ENCODE measurements at places on chromosomes 5 and 9.

DNA sequence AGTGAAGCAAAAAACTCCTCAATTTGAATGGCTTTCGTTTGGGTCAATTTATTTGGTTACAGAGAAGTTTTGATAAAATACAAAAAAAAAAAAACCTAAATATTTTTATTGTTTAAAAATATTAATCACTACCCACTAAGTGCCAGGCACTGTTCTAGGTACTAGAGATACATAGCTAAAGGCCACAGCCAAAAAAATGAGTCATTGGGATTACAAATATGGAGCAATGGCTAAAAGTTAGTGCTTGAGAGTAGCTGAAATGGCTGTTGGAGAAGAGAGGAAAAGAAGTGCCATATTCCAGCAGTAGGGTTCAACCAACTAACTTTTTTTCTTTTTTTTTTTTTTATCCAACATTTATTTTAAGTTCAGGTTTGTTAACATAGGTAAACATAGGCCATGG lies 130.1 kb upstream of the PTGER4 start:
- no peak for DNase-seq

GRCh38 chr5:116365006-116365496 lies 209.6 kb downstream of the SEMA6A start:
- DNase-seq = no peak

DNA sequence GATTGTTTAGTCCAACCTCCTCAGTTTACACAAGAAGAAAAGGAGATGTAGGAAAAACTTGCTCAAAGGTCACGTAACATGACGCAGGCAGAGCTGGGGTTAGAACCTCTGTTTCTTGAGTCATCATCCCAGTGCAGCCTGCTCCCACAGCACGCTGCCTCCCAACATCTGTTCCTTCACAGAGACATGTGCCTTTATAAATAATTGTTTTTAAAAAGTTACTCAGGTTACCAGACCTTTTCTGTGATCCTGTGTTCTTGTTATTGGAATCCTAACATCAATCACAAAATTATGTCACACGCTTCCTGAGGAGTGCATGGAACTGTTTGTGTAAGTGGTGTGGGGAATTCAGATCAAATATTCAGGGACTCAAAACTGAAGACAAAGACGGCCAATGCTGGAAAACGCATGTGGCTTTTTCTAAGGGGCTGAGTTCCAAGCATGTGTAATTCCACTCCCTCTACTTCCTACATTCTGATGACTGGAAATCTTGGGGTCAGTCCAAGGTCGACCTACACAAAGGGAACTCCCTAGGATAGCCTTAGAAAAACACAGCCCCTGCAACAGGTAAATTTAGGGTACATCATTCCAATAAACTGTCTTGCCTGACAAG lies 184.3 kb downstream of the TSSK1B start:
- no peak for DNase-seq

DNA sequence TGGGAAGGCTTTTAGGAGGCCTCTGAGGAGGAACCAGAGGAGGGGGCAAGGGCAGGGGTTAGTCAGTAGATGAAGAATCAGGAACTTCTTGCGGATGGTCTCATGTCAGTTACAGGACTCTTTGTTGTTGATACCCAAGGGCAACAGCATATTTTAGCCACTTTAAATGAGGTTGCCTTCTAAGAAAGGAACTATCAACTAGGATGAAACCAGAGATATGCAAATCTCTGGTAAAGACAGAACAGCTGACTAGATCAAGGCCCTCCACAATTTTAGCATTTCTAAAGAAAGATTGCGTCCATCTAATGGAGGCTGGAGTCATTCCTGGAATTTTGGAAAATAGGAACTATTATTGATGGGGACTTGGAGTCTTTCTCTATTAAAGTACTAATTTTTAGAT lies 57.7 kb upstream of the KLF4 start:
- DNase-seq = no peak

DNA sequence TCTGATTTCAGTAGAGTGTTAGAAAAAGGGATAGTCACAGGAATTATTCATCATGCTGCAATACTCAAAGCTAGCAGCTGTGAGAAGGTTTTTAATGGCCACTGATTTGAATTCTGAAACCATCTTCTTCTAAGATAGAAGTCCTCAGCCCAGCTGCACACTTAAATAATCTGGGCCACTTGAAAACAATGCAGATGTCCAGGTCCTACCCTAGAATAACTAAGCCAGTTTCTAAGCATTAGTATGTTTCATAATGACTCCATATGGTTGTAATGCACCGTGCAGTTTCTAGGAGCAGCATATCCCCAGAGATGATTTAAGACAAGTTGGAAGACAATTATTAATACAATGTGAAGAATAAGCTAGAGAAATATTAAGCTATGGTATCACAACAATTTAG lies 159.9 kb upstream of the FBXL17 start:
- DNase-seq = no peak

DNA sequence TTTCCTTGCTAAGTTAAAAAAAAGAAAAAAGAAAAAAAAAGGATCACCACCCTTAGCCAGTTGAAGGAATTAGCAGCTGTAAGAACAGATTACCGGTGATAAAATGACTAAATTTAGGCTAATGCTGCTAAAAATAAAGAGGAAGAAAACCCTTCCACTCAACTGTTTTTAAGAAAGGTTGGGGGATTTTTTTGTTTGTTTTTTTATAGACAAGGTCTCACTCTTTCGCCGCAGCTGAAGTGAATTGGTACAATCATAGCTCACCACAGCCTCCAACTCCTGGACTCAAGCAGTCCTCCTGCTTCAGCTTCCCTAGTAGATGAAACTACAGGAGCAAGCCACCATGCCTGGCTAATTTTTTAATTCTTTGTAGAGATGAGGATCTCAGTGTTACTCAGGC lies 101.7 kb downstream of the SNCAIP start:
- DNase-seq = no peak

DNA sequence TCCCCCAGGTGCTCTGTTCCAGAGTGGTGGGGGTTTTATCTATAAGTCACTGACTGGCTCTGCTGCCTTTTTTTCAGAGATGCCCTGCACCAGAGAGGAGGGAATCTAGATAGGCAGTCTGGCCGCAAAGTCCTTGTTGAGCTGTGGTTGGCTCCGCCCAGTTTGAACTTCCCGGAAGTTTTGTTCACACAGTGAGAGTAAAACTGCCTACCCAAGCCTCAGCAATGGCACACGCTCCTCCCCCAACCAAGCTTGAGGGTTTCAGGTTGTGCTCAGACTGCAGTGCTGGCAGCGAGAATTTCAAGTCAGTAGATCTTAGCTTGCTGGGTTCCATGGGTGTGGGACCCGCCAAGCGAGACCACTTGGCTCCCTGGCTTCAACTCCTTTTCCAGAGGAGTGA lies 1428.6 kb downstream of the MAT2B start:
- no peak for DNase-seq

GRCh38 chr5:150660108-150660831 lies 781 bp upstream of the MYOZ3 start:
- no peak for DNase-seq

DNA sequence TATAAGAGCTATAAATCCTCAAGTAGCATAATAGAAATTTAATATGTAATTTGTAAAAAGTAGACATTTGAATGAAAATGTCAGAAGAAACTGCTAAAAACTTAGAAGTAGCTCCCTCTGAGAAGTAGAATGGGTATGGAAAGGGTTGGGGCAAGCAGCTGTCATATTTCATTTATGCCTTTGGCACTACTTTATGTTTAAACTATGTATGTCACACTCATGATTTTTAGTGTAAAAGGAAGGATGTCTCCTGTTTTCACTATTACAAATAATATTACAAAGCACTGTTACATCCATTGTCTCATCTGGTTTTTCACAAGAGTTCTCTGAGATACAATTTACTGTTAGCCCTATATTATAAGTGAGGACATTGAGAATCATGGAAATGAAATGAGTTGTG lies 96.3 kb upstream of the ZNF462 start:
- DNase-seq = no peak

GRCh38 chr9:132486706-132487350 lies 76.8 kb downstream of the CFAP77 start:
- no peak for DNase-seq

GRCh38 chr9:121765021-121765950 lies 113.9 kb downstream of the DAB2IP start:
- peak; percentile 74 for DNase-seq

GRCh38 chr5:106106384-106106783 lies 1564.4 kb downstream of the EFNA5 start:
- no peak for DNase-seq

DNA sequence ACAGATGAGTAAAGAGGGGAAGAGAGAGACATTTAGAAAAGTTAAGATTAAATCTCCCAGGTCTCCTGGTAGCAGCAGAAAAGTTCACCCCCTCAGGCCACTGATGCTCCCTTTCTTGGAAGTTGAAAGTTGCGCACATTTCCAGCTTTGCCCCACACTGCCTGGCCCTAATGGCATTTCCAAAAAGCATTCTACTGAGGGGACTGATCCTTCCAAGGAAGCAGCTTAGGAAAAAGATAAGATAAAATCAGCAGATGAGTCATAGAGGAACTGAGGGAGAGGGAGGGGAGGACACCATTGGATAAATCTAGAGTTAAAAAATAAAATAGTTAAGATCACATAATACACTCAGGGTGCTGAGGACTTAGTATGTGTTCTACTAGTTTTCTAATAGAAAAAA lies 67.6 kb upstream of the SLC12A2 start:
- DNase-seq = peak; percentile 90

DNA sequence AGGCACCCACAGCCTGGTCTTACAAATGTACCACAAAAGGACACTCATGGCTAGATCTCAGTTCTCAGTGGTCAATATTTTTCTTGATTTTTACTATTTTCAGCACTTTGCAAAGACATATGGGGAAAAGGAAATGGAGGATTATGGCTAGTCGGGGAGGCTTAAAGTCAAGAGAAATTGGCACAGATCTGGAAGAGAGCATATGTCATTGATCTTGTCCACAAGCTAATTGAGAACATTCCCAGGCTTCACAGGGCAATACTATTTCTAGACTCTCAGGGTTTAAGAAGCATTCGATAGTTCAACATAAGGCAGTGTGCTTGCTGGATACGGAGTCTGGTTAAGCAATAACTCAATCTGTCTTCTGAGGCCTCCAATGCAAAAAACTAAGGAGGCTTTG lies 285.8 kb downstream of the ZNF608 start:
- DNase-seq = no peak

- DNase-seq = peak; percentile 43
These were observed 84.5 kb downstream of the RFX3 start for GRCh38 chr9:3441197-3441816.

- no peak for DNase-seq
These were observed 855 bp downstream of the MCC start for GRCh38 chr5:113487416-113487780.

- no peak for DNase-seq
These were observed 476.0 kb upstream of the CD180 start for GRCh38 chr5:67672636-67673035.

- no peak for DNase-seq
These were observed 21.2 kb downstream of the PTGES2 start for GRCh38 chr9:128106181-128106939.

GRCh38 chr5:149434162-149435014 lies 55.3 kb upstream of the IL17B start:
- DNase-seq = peak; percentile 56

DNA sequence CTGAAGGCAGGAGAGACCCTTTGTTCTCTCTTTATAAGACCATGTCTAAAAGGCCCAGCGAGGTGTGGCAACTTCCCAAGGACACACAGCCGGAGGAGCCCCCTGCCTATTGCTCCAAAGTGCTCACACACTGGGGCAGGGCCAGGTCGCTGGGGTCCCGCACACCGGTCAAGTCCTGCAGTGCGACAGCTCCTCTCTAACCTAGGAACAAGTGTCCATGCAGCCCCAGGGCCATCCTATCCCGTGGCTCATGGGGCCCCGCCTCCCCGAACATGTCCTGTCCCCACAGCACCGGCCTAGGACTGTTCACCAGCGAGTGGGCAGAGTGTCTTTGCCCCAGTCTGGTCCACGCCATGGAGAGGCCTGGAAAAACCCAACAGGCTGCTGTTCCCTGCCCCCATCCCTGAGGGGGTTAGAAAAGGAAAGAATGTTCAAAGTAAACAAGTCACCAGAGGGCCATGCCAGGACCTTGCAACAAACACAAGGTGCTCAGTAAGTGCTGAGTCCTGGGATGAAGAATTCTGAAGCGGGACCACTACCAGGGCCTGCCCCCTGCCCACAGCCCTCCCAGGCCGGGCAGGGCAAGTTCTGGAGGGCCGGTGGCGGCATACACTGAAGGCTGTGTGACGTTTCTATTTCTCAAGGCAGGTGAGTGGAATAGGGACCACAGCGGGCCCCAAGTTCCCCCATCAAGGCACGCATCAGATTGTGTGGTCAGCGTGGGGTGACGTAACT lies 938 bp downstream of the NINJ1 start:
- peak; percentile 46 for DNase-seq

- peak; percentile 88 for DNase-seq
These were observed at the start of gene ST6GALNAC4 for GRCh38 chr9:127916720-127917581. ST6GALNAC4 (minus strand) TSS chr9:127917041; CDS start chr9:127916419, 622 bp downstream.

DNA sequence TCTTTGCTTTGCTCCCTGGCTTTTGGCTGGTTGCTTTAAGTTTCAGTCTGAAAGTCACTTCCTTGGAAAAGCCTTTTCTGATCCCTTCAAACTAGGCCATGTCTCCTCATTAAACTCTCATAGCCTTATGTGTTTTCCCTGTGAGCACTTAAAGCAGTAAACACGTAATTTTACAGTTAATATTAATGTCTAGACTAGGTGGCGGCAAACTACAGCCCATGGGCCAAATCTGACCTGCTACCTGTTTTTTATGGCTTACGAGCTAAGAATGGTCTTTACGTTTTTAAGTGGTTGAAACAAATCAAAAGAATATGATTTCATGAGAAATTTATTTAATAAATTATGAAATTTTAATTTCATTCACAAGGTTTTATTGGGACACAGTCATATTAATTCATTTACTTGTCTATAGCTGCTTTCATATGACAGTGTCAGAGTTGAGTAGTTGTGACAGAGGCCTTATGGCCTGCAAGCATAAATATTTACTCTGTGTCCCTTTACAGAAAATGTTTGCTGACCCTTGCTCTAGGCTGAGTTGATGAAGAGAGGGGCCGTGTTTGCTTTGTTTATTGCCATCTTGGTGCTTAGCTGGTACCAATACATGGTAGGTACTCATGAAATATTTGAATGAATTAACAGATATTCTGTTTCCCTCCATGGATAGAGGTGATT lies 7.4 kb downstream of the SLC44A1 start:
- no peak for DNase-seq

- no peak for DNase-seq
These were observed 5.6 kb upstream of the CYSTM1 start for GRCh38 chr5:140169410-140169809.

- no peak for DNase-seq
These were observed 239.6 kb upstream of the NREP start for GRCh38 chr5:111996574-111996973.

DNA sequence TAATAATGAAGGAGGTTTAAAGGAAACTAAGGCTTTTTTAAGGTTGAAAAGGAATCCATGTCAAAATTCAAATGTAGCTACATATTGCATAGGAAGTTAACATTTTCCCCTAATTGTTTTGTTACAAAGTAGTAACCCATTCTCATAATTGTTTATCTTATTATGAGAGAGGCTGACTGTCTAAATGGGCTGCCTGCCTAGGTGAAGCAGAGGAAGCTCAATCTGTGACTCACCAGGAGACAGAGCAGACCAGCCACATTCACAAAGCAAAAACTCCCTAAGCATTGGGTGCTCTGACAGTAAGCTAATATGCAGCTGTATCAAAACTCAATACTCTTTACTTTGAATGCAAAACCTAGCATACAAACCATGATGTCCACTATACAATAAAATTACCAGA lies 208.5 kb downstream of the ROR2 start:
- DNase-seq = peak; percentile 24
